Fibroblast of skin of back (primary cell): ENCODE measurements at places on chromosomes 11 and 22.

DNA sequence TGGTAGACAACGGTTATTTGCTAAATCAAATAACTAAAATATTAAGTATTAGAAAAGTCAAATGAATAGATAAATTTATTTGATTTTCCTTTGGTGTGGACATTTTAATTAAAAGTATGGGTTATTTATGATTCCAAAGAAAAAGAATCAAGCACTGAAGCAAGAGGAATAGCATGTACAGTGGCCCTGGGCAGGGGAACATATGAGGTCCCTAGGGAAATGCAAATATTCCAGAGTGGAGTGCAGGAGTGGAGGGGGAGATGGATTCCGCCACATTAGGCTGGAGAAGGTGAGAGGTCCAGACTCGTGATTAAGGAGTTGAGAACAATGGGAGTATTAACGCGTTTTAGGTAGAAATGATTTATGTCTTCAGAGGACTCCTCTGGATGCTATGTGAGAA, 30.0 kb downstream of the RASSF10 start:
- DNase-seq: no peak

- DNase-seq: no peak
Observed at GRCh38 chr11:105027678-105028077, 4.7 kb upstream of the CASP5 start.

GRCh38 chr22:41458161-41458728, 10.2 kb downstream of the PHF5A start:
- no peak for DNase-seq

- no peak for DNase-seq
Observed at GRCh38 chr22:37258753-37259401, 14.8 kb upstream of the RAC2 start.

DNA sequence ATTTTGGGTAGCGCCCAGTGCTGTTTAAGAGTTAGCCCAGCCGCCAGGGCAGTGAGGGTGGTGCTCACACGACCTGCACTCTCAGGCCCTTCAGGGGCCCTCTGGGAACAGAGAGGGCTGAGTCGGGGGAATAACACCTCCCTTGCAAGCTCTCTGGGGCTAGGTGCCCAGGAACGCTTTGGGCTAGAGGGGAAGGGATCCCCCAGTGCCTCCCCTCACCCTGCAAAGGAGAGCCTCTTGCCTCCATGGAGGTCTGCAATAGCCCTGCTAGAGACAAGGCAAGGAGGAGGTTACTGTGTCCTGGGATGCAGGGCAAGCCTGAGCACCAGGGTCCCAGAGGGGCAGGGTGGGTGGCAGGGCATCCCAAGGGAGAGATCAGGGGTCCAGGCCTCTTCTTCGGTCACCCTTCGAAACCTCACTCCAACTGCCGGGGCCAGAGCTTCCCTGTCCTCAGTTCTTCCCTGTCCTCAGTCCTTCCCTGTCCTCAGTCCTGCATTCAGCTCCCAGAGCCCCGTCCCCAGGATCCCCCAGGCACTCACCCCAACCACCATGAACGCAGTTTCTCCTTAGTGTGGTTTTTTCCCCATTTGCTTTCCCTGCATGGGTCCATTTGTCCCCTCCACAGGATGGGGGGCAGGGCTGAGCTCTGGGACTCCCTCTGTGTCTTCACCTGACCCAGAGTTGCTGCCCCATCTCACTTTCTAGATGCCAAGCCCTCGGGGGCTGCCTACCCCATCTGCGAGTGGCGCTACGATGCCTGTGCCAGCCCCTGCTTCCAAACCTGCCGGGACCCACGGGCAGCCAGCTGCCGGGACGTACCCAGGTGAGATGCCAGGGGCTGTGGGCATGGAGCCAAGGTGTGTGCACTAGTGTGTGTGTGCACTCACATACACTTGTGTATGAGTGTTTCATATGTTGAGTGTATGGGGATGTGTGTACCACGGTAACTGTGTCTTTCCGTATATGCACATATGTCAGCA, 60.8 kb downstream of the OTOG start:
- DNase-seq: no peak

DNA sequence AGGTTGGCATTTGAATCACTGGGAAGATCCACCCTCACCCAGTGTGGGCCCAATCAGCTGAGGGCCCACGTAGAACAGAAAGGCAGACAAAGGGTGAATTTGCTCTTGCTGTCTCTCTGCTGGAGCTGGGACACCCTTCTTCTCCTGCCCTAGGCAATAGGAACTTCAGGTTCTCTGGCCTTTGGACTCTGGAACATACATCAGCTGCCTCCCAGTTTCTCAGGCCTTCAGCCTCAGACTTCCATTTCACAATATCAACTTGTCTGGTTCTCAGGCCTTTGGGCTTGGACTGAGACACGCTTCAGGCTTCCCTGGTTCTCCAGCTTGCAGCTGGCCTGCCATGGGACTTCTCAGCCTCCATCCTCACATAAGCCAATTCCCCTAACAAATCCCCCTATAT, 14.7 kb upstream of the ASRGL1 start:
- no peak for DNase-seq

DNA sequence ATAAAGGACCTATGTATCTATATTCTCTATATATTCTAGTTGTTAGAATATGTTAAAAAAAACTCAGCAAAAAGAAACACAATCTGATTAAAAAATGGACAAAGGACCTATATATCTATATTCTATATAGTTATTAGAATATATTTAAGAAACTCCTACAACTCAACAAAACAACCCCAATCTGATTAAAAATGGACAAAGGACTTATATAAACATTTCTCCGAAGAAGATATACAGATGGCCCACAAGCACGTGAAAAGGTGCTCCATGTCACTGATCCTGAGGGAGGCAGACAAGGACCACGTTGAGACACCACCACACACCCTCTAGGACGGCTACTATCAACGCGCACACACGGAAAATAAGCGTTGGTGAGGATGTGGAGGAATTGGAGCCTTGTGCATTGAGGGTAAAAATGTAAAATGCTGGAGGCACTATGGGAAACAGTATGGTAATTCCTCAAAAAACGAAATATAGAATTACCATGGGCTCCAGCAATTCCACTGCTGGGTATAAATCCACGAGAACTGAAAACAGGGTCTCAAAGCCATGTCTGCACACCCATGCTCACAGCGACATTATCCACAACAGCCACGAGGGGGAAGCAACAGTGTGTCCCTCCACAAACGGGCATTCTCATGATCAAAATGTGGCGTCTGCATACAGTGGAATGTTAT, 22.7 kb downstream of the YPEL1 start:
- DNase-seq: peak; percentile 84

GRCh38 chr11:134043821-134044420, 25.0 kb upstream of the JAM3 start:
- DNase-seq: no peak

GRCh38 chr11:130834886-130835285, 81.4 kb downstream of the SNX19 start:
- DNase-seq: no peak

- DNase-seq: no peak
Observed at GRCh38 chr11:8693010-8693551, 10.5 kb downstream of the RPL27A start.

DNA sequence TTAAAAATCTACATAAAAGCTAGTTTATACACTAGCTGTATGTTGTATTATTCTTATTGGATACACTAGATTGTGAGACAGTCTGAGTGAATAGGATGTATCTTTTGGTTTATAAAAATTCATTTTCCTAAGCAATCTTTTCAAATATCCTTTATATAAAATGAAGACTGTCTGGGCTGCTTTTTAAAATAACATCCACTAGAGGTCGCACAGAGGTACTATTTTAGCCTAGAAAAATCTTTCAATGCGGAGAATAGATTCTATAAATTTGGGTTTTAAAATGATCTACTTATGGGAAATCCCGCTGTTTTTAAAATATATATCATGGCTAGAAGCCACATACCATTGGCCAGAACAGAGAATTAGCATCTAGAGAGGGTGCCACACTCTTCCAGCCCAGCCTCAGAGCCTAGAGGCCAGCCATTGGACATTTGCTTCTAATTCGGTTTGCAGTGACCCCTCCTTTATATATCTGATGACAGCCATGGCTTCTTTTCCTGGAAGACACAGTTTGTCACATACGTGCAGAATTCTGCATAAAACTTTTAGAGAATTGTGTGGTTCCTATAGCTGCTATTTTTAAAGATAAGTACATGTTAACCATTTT, 7.3 kb downstream of the C11orf97 start:
- peak; percentile 52 for DNase-seq

DNA sequence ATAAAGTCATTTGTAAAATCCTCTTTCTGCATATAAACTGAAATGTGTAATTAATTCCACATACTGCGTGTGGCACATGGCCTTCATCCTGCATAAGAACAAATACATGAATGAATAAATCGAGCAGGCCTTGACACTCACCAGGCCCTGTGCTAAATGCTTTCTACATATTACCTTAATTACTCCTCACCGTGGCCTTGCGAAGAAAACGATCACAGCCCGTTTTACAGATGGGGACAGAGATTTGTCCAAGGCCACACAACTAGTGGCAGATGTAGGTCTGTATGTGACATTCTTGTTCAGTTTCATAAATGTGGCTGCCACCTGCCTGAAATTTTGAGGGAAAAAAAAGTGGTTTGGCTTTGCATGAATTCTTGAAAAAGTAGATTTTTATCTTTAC, 5.8 kb upstream of the CCND1 start:
- DNase-seq: no peak
